ENCODE measurements at places on chromosomes 6 and 20.
A peak's percentile ranks its signal among the peaks of the same experiment; 100 is the strongest.

DNA sequence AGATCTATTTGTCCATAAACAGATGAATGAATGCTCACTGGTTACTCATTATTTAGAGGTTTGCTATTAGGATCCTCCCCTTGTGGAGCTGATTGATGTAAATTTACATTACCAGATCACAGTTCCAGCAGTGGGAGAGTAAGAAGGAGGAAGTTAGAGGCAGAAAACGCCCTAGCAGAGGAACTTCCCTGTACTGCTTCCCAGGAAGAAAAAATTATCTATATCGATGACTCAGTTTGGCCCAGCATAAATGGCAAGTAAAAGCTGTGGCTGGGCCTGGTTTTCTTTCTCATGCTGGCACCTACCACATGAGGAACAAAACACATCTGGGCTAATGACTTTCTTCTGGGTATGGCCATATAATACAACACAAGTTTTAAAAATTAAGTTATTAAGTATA lies 35.7 kb downstream of the DNAAF9 start:
- DNase-seq: no peak

- DNase-seq: no peak
Observed at GRCh38 chr6:34673064-34673463, 23.5 kb downstream of the ILRUN start.

GRCh38 chr6:119158057-119158848 lies 79.8 kb upstream of the FAM184A start:
- DNase-seq: peak; percentile 75

GRCh38 chr20:61045876-61046585 lies 206.0 kb upstream of the CDH4 start:
- DNase-seq: no peak

DNA sequence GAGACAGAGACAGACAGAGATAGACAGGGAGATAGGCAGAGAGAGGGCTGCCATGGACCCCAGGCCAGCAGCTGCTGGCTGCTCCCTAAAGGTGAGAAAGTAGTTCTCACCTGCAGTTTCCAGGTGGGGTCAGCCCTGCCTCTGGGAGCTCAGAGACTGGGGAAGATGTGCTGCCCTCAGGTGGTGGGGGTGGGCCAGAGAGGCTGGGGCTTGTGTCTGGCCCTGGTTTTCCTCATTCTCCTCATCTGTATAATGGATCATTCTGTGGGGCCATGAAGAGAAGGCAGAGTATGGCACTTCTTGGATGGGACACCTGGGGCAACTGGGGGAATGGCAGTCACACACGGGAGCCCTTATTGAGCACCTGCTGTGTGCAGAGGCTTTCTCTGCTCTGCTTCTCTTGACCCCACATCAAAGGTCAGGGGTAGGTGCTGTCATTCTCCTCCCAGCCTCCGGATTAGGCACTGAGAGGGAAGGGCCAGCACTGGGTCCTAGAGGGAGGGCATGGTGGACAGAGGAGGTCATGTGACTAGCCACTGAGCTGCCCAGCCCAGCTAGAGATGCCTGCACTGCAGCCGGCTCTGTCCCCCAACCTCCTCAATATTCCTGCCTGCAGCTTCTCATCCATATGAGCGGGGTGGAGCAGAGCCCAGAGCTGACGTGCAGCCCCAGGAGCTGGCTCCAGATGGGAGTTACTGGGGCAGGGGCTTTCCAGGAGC lies 4.1 kb downstream of the ANGPT4 start:
- DNase-seq: no peak

- no peak for DNase-seq
Observed at GRCh38 chr6:108120311-108120710, 45.5 kb upstream of the NR2E1 start.

GRCh38 chr6:62400521-62401259 lies 114.7 kb upstream of the KHDRBS2 start:
- no peak for DNase-seq

All from body of pancreas (tissue), 4 donors.